Activated CD4-positive, alpha-beta T cell treated with anti-CD3 and anti-CD28 coated beads, Interleukin-2, amount 50 U/mL, for 1 hour (primary cell): ENCODE measurements at places on chromosomes 7 and 10.

DNA sequence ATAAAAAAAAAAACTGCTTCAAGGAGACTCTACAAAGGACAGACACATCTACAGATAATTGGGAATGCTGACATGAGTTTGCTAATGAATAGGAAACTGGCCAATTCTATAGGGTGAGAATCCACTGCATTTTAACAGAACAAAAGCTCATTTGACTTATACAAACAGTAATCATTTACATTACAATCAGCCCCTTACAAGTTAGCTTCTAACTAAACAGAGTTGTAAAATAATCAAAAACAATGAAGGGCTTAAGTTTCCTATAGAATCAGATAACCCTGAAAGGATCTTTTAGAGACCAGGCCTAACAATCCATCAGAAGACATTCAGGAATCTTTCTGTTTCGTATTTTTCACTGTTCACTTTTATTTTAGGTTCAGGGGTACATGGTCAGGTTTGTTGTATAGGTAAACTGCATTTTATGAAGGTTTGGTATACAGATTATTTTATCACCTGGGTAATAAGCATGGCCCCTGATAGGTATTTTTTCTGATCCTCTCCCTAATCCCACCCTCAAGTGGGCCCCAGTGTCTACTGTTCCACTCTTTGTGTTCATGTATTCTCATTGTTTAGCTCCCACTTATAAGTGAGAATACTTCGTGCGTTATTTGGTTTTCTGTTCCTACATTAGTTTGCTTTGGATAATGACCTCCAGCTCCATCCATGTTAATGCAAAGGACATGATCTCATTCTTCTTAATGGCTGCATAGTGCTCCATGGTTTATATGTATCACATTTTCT, 131.3 kb upstream of the NOBOX start:
- DNase-seq, result no peak

- no peak for DNase-seq
Measured at GRCh38 chr7:3579638-3580219, 278.7 kb downstream of the SDK1 start.

DNA sequence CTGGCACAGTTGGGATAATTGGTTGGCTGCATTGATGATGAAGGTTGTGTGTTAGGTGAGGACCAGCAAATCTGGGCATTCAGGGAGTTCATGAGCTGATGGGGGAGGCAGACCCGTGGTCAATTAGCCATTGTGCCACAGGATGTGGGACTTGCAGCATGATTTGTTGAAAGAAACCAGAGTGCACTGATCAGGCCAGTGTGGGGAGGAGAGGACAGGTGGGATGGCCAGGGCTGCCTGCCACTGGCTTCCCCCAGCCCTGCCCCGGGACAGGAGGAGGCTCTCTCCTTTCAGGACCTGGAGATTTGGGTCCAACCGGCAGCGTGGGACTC, 4.3 kb downstream of the CLIP2 start:
- DNase-seq, result no peak

DNA sequence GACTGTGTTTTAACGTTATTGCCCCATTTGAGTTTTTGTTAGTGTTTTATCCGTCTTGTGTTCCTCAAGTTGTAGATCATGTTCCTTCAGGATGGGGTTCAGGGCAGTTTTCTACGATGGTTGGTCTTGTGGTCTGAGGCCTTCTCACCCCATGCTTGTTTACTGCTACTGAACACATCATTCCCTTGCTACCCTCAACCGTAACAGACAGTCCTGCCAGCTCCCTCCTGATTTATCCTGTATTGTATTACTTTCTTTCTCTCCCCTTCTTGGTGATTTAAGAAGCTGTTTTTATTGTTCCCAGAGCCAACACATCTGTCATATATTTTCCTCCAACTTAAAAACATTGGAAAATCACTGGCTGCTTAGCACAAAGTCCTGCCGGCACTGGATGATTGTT, 719.8 kb downstream of the INHBA start:
- DNase-seq, result no peak

- no peak for DNase-seq
Measured at GRCh38 chr7:28002638-28003037, 178.0 kb downstream of the JAZF1 start.

- no peak for DNase-seq
Measured at GRCh38 chr7:24932815-24933214, 47.2 kb downstream of the OSBPL3 start.

DNA sequence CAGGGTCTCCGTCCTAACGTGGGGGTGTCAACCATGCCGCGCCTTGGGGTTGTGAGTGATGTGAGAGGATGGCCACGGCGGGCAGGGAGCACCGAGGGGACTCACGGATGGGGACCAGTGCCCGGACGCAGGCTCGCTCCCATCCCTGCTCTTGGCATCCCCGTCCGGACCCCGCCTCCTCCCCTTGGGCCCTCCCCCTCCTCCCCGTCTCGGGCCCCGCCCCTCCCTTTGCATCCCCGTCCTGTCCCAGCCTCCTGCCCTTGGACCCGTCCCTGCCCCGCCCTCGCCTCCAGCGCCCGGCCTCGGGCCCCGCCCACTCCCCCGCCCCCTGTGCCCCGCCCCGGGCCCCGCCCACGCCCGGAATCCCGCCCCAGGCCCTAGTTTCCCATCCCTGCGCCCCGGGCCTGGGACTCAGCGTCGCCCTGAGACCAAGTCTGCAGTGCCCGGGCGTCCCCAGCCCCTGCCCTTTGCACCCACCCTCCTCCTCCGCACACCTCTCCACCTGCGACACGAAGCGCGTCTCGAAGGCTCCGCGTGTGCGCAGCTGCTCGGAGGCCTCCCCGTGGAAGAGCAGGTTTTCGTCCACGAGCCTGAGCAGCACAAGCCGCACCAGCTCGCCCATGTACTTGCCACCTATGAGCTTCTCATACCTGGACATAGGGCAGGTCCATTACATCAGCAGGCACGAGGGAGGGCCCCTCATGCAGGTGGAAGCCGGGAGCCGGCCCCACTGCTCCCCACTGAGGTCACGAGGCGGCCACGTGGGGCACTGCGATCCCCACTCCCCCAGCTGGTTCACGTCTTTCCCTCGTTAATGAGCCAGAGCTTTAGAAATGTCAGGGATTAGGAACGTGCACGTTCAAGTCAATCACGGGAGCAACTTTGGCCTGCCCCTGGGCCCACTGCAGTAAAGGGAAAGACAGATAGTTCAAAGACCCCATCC, 5.1 kb upstream of the MYL7 start:
- peak; percentile 40 for DNase-seq
